Activated CD8-positive, alpha-beta T cell treated with anti-CD3 and anti-CD28 coated beads, Interleukin-2, amount 10 ng/mL, durations not matched to agents 7 days and 5 days (primary cell): ENCODE measurements at places on chromosomes 6 and 20.

DNA sequence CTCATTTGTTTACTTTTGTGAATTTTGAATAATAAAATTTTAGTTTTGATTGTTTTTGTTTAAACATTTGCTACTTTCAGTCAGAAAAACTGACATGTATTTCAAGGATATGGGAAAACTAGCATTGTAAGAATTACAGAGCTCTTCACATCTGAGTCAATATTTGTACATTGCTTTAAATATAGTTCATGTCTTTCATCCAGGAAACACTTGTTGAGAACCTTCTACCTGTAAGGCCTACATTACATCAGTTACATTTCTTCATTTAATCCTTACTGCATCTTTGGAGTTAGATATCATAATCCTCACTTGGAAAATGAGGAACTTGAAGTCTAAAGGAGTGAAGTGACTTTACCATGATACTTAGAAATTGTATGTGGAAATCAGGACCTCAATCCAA is 242.9 kb downstream of the KCNQ5 start:
- no peak overlapping the region for H3K27ac ChIP-seq
- H3K36me3 ChIP-seq: no peaks in the 10 kb centered on the region
- no peak overlapping the region for H3K4me3 ChIP-seq
- DNase-seq: no peak
- H3K4me1 ChIP-seq: peaks cover 6% of the 10 kb centered on the region

DNA sequence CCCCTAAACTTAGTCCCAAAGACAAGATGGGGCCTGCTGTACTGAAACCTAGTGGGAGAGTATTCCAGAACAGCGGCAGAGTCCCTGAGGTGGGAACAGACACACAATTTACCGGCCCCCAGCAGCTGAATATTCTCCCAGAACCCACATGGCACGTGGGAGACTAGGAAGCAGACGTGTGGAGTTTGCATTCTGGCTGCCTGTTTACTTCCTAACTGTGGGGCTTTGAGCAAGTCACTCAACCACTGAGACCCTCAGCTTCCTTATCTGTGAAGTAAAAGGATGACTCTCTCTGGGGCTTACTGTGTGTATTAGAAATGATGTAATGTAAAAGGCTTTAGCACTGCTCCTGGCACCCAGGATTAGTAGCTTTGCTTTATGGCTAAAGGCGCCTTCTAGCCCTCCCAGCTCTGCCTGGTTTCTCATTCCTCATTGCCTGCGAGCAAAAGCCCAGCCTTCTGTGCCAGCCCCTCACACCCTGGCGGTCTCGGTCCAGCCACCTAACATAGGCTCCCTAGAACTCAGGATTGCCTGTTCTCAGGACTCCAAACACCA is 353.1 kb downstream of the CDC5L start:
- no peaks in the 10 kb centered on the region for H3K36me3 ChIP-seq
- no peak for DNase-seq
- no peaks in the 10 kb centered on the region for H3K27me3 ChIP-seq
- no peak overlapping the region for H3K27ac ChIP-seq
- H3K4me1 ChIP-seq: no peaks in the 10 kb centered on the region

DNA sequence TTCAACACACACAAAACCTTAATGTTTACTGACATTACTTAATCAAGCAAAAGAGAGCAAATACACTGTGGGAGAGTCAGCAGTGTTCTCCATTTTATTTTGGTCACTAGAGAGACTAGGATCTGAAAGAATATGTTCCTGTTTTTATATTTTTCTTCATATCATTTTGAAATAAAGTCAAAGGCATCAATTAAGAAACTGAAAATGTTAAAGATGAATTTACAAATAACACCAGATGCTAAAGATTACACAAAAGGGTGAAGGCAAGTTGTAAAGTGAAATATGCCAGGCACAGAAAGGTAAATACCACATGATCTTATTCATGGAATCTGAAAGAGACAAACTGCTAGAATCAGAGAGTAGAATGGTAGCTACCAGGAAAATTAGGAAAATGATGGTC is 60.3 kb upstream of the FABP7 start:
- no peak overlapping the region for H3K27ac ChIP-seq
- H3K27me3 ChIP-seq: peaks cover 8% of the 10 kb centered on the region
- no peaks in the 10 kb centered on the region for H3K4me1 ChIP-seq
- H3K4me3 ChIP-seq: no peak overlapping the region
- H3K36me3 ChIP-seq: no peaks in the 10 kb centered on the region

DNA sequence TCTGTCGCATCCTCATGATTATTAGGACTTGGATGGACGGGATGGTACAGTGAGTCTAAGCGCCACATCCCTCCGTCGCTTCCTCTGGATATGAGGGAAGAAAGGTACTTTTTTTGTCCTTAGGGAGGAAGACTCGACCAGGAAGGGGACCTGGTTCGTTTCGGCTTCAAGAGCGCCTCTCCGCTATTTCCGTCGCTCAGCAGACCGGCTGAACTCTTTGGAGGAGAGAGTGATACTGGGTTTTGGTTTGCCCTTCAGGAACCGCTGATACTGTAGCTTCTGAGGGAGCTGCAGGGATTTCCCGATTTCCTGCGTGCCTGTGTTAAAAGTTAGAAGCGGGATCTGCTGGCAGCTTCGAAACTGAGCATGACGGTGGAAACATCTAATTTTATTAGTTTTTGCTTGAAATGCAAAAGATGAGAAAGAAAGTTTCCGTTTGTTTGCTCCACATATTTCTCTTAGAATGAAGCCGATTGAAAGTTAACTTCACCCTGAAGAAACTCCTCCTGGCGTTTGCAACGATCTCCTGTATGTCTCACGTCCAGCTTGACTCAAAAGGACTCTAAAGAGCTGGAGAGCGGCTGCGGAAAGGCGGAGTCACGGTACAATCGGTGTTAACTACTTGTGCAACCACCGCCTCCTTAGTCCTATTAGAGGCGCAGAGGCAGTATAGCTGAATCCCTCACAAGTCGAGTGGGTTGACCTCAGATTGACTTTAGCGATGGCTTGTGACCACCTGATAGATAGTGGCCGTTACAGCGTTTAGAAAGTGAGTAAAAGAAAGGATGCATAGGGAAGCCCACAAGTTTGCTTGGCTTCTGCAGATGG is 129.4 kb downstream of the TRIM27 start:
- peak overlapping the region; percentile 16 for H3K4me3 ChIP-seq
- peak; percentile 34 for DNase-seq
- H3K4me1 ChIP-seq: peaks cover 22% of the 10 kb centered on the region
- peaks cover 1% of the 10 kb centered on the region for H3K36me3 ChIP-seq

- H3K4me3 ChIP-seq: no peak overlapping the region
- H3K36me3 ChIP-seq: no peaks in the 10 kb centered on the region
- H3K27me3 ChIP-seq: no peaks in the 10 kb centered on the region
- no peak overlapping the region for H3K27ac ChIP-seq
- H3K4me1 ChIP-seq: no peaks in the 10 kb centered on the region
Observed at GRCh38 chr20:23265226-23265625, 85.4 kb upstream of the NXT1 start.

GRCh38 chr6:114361036-114361435 is 18.2 kb upstream of the HS3ST5 start:
- no peak for DNase-seq
- no peaks in the 10 kb centered on the region for H3K27me3 ChIP-seq
- no peak overlapping the region for H3K4me3 ChIP-seq
- H3K36me3 ChIP-seq: no peaks in the 10 kb centered on the region
- no peaks in the 10 kb centered on the region for H3K4me1 ChIP-seq
- H3K27ac ChIP-seq: no peak overlapping the region

- DNase-seq: peak; percentile 28
- H3K36me3 ChIP-seq: no peaks in the 10 kb centered on the region
- no peak overlapping the region for H3K4me3 ChIP-seq
- peaks cover 20% of the 10 kb centered on the region for H3K27me3 ChIP-seq
- H3K27ac ChIP-seq: no peak overlapping the region
Observed at GRCh38 chr6:69835414-69836179, 30.8 kb upstream of the COL19A1 start.

DNA sequence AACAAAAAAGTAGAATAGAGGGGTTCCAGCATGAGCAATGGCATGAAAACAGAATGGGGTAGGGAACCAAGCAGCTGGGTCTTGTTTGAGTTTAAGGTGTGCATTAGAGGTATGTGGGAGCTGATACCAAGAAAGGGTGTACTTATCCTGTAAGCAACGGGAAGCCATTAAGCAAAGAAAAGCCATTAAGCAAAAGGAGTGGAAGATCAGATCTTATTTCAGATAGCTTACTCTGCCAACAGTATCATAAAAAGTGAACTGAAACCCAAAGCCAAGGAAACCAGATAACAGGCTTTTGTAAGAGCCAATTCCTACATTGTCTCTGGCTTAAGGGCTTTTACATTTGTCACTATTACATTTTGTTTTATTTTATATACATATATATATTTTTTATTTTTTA is 21.3 kb upstream of the BEND6 start:
- no peaks in the 10 kb centered on the region for H3K4me1 ChIP-seq
- H3K27ac ChIP-seq: no peak overlapping the region
- no peak for DNase-seq
- H3K36me3 ChIP-seq: no peaks in the 10 kb centered on the region

DNA sequence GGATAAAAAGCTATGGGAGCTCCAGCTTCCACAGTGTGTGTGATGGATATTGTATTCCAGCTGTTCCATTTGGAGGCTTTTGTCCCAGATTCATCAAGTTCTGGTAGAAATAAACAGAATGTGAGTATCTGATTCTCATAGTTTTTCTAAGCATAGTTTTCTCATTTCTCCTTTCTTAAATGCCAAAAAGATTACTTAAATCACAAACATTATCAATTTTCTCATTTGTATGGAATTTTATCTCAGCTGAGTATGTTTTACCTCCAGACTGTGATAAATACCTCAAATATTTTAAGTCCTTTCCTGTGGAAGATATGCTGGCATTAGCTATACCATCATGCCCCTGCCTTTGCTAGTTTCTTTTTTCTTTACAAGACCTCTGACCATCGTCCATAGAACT is 767.3 kb downstream of the TFAP2A start:
- H3K4me3 ChIP-seq: no peak overlapping the region
- H3K27ac ChIP-seq: no peak overlapping the region
- no peaks in the 10 kb centered on the region for H3K4me1 ChIP-seq
- no peak for DNase-seq
- H3K36me3 ChIP-seq: no peaks in the 10 kb centered on the region

DNA sequence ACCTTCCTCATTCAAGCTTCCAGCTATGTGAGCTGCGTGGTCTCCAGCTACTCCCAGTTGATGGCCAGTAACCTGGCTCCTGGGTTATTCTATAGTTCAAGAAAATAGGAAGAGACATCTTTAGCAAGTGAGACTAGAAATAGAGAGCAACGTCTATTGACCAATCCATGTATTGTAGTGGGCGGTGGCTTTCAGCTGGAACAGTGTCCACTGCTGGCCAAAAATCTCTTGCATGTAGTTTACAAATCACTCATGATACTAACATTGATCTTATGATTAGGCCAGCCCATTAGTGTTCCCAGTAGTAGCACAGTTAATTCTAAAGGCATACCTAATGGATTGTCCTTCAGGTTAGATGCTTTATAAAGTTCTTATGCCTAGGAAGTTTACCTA is 58.9 kb upstream of the SCP2D1 start:
- peaks cover 2% of the 10 kb centered on the region for H3K4me1 ChIP-seq
- no peaks in the 10 kb centered on the region for H3K27me3 ChIP-seq
- H3K27ac ChIP-seq: no peak overlapping the region
- no peaks in the 10 kb centered on the region for H3K36me3 ChIP-seq
- no peak overlapping the region for H3K4me3 ChIP-seq

DNA sequence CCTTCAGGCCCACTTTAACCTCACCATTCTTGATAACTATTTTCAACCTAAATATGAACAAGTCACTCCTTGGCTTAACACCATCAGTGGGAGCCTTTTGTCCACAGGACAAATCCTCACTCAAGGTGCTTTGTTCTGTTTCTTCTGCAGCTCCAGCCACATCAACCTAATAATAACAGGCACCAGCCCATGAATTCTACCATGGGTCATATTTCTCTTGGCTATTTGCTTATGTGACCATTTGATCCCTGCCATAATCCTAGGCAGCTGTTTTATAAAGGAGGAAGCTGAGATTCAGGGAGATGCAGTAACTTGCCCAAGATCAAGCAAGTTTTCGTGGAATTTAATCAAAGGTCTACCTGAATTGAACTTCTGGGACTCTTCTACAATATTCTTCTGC is 561.3 kb downstream of the DHX35 start:
- H3K4me3 ChIP-seq: no peak overlapping the region
- no peak for DNase-seq
- no peaks in the 10 kb centered on the region for H3K27me3 ChIP-seq
- H3K36me3 ChIP-seq: no peaks in the 10 kb centered on the region
- no peak overlapping the region for H3K27ac ChIP-seq

- no peak for DNase-seq
- H3K36me3 ChIP-seq: no peaks in the 10 kb centered on the region
- H3K27ac ChIP-seq: no peak overlapping the region
- no peaks in the 10 kb centered on the region for H3K4me1 ChIP-seq
- H3K27me3 ChIP-seq: no peaks in the 10 kb centered on the region
Observed at GRCh38 chr6:94036024-94036423, 616.7 kb upstream of the EPHA7 start.

- no peaks in the 10 kb centered on the region for H3K36me3 ChIP-seq
- peaks cover 17% of the 10 kb centered on the region for H3K27me3 ChIP-seq
- no peak overlapping the region for H3K27ac ChIP-seq
Observed at GRCh38 chr20:63502671-63503172, 3.8 kb upstream of the EEF1A2 start.

DNA sequence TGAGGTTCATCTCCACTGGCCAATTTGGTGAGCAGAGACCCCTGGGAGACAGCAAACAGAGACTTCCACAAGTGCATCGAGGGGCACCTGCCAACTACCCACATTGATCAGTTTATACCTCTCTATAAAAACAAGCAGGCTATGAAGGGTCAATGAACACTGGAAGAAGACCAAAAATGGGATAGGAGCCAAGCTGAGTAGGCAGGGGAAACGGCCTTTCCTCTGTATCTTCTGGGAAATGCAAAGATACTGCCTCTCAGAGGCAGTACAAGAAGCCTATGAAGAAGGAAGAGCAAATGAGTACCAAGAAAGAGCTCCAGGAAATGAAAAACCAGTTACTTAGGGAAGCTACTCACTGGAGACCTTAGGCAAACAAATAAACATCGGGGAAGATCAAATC is 247.7 kb downstream of the GMDS start:
- no peaks in the 10 kb centered on the region for H3K4me1 ChIP-seq
- no peak for DNase-seq
- no peaks in the 10 kb centered on the region for H3K27me3 ChIP-seq
- H3K27ac ChIP-seq: no peak overlapping the region
